ENCODE measurements at places on chromosomes 1 and 21.

- DNase-seq: no peak
Observed at GRCh38 chr1:29679828-29680558, 443.7 kb downstream of the PTPRU start.

DNA sequence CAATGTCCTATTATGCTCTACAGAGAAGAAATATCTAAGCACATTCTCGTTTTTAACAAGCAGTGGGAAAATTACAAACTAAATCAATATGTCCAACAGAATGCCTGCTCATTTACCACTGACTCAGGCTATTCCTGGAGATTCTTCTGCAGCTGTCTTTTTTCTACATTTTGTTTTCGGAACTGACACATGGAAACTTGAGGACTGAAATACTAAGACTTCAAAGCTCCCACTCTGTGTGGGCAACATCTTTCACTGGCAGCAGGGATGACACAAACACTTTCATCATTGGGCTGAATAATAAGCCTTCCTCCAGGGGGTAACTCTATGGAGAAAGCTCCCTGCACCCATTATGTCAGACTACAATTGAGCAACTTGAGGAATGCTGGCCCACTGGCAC is 175.5 kb upstream of the NCAM2 start:
- no peak for DNase-seq

GRCh38 chr1:156709757-156710489 is 4.5 kb upstream of the CRABP2 start:
- no peak for DNase-seq

- DNase-seq: no peak
Observed at GRCh38 chr1:6917067-6917466, 131.8 kb downstream of the CAMTA1 start.

DNA sequence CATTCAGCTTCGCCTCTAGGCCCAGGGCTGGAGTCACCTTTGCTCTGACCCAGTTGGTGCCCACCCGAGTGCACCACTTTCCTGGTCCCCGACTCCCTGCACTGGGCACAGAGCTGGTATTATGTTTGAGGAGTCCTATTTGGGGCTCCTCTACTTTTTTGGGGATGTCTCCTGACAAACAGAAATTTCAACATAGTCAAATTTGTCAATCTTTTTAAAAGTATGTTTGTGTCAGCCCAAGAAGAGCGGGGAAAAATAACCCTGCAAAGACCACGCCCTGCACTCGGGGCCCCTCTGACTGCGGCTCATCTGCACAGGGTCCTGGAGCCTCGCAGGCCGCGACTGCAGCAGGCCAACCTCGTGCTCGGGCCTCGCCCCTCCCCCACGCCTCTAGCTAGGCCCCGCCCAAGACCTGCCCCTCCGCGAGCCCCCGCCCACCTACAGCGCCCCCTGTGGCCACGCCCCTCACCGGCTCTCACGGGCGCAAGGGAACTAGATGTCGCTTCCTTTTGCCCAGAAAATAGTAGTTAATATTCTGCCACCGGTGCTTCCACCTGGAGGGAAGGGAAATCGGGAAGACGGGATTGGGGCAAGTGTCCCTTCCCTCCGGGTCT is 11.4 kb downstream of the FAM229A start:
- DNase-seq: peak; percentile 81

DNA sequence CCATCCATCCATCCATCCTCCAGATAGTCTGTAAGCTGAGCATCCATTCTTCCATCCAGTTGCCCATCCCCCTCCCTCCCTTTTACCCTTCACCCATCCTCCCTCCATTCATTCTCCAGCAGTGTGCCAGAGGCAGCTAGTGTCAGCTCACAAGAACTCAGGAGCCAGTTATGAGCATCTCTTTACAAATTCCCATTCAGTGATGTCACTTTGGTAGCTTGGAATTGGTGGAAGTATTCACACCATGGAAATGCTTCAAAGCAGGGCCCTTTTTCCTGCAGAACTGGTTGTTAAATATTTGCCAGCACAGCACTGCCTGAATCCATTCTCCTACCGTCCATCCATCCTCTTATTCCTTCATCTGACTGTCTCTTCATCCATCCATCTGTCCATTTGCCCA is 72.5 kb downstream of the ARHGEF10L start:
- DNase-seq: no peak

- no peak for DNase-seq
Observed at GRCh38 chr1:202210385-202210784, 16.8 kb downstream of the LGR6 start.

Measured in activated CD4-positive, alpha-beta T cell treated with anti-CD3 and anti-CD28 coated beads for 4 hours (primary cell).